Vagina (tissue), 2 donors: ENCODE measurements at places on chromosomes 6 and 20.
A peak's percentile ranks its signal among the peaks of the same experiment; 100 is the strongest.

GRCh38 chr6:125375821-125376220 lies 74.1 kb upstream of the HDDC2 start:
- DNase-seq, result no peak

DNA sequence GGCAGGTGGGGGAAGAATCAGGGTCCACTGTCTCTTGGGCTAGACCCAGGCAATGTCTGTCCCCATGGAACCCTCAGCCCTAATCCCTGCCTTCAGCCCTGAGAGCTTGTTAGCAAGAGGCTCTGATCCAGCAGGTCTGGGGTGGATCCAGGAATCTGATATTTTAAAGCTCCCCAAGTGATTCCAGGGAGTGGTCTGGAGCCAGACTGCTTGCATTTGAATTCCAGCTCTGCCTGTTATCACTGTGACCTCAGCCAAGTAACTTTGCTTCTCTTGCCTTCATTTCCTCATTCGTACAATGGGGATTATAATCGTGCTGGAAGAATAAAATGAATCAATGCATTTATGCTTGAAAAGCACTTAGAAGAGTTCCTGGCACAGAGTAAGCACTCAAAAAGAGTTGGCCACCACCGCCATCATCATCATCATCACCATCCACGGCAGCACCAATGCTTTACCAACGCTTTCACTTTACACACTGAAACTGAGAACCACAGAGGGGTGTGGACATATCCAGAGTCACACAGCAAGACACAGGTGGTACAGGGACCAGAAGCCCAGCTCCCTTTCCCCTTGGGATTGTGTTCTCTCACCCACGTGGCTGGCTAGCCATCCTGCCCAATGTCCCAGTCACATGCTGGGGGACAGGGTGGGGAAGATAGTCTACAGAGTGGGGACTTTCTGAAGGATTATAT lies 75.7 kb upstream of the RALY start:
- no peak for DNase-seq

DNA sequence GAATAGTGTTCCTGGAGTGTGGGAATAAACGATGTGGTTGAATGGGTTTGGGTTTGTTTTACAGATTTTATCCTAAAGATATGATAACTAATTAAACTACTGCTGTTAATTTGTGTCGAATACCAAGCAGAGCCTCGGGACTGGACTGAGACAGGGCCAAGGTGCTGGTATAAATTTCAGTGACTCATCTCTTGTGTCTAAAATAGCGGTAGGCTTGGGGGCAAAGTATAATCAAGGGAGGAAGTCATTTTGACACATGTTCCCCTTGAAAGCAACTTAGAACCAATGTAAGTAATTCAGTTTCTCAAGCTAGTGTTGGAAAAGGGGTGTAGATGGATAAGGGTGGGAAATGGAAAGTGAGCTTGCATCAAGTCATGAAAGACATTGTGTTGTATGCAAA lies 108.4 kb downstream of the PLCB4 start:
- DNase-seq, result no peak

DNA sequence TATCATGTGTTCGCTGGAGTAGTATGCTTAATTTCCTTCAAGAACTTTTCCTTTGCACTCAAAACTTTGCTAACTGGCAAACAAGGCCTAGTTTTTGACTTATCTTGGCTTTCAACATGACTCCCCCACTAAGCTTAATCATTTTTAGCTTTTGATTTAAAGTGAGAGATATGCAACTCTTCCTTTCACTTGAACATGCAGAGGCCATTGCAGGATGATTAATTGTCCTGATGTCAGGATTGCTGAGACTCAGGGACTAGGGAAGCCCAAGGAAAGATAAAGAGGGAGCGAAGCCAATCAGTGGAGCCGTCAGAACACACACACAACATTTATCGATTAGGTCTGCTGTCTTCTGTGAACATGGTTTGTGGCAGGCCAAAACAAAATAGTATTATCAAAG lies 491.4 kb downstream of the CBLN4 start:
- no peak for DNase-seq

DNA sequence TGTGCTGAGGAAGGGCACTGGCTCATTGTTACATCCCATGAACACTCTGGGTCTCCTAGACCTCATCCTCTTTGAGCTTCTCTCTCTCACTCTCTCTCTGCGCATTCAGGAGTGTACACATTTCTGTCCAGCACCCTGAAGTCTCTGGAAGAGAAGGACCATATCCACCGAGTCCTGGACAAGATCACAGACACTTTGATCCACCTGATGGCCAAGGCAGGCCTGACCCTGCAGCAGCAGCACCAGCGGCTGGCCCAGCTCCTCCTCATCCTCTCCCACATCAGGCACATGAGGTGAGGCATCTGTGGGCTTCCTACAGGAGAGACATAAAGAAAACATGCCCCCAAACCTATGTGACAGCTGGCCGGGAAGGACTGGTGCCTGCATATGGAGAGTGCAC lies 286.8 kb downstream of the ESR1 start:
- DNase-seq, result peak; percentile 83

- DNase-seq, result no peak
Measured at GRCh38 chr6:26301638-26302037, 63.4 kb upstream of the BTN3A2 start.

DNA sequence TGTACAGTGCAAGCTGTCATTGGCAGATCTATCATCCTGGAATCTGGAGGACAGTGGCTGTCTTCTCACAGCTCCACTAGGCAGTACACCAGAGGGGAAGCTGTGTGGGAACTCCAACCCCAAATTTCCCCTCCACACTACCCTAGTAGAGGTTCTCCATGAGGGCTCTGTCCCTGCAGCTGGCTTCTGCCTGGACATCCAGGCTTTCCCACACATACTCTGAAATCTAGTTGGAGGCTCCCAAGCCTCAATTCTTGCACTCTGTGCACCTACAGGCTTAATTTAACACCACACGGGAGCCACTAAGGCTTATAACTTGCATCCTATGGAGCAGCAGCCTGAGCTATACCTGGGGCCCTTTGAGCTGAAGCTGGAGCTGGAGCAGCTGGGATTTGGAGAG lies 43.0 kb upstream of the TRIM39 start:
- DNase-seq, result no peak

DNA sequence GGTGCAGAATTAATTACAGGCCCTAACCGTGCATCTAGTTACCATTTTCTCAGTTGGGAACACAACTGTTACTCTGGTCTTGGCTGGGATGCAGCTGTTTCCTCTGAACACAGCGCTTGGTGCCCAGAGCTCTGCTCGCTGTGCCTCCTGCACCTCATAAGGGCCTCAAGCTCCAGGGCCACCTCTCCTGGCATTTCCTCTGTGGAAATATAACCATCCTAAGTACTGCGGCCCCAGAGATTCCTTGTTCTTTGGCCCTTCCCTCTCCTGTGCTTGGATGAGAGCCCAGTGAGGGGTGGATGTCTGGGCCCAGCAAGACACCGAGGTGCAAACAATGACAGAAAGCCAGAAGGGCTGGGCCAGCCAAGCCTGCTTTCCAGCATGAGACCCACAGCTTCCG lies 169.9 kb upstream of the CST7 start:
- DNase-seq, result no peak

DNA sequence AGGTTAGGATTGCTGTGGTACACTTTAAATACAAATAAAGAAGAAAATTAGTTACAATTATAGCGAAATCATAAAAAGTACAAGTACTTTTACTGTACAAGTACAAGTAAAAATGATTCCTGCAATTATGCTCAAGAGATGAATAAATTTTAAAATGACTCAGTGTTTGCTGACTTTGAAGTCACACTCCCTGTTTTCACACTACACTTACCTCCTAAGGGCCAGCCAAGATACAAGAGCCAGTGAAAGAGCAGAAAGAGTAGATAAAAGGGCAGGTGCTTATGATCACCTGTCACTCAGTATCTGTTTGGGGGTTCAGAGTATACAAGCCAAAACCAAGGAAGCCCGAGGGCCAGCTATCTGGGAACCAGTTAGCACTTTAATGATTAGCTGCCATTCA lies 41.0 kb upstream of the COL21A1 start:
- DNase-seq, result no peak

DNA sequence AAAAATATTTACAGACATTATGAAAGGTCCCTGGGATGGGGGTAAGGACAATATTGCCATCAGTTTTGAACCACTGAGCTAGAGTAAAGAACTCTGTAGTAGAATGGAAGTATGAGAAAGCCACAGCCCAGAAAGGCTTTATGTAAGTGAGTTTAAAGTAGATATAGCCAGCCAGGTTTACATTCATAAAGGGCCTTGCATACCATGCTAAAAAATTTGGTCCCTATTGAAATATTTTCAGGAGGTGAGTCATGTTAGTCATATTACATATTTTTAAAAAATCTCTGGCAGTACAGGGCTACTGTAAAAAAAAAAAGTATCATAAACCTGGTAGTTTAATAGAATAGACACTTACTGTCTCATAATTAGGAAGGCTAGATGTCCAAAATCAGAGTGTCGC lies 3.5 kb downstream of the ZKSCAN8 start:
- no peak for DNase-seq

DNA sequence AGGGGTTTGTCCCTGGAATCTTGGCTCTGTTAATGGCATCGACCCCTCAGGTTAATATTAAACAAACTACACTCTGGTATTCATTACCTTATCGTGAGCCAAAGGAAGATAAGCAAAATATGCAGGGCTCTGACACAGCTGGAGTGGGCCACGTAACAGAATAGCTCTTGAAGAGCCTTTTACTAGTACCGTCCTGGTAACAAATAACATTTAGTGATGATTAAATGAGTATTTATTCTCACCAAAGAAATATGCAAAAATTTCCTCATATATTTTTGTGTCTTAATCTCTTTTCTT lies 20.1 kb upstream of the UTRN start:
- no peak for DNase-seq

DNA sequence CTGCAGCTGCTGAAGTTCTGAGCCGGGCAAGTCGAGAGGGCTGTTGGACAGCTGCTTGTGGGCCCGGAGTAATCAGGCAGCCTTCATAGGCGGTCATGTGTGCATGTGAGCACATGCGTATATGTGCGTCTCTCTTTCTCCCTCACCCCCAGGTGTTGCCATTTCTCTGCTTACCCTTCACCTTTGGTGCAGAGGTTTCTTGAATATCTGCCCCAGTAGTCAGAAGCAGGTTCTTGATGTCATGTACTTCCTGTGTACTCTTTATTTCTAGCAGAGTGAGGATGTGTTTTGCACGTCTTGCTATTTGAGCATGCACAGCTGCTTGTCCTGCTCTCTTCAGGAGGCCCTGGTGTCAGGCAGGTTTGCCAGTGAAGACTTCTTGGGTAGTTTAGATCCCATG lies 21.2 kb upstream of the MAPK13 start:
- no peak for DNase-seq

- no peak for DNase-seq
Measured at GRCh38 chr6:150307520-150307919, 61.3 kb upstream of the IYD start.

DNA sequence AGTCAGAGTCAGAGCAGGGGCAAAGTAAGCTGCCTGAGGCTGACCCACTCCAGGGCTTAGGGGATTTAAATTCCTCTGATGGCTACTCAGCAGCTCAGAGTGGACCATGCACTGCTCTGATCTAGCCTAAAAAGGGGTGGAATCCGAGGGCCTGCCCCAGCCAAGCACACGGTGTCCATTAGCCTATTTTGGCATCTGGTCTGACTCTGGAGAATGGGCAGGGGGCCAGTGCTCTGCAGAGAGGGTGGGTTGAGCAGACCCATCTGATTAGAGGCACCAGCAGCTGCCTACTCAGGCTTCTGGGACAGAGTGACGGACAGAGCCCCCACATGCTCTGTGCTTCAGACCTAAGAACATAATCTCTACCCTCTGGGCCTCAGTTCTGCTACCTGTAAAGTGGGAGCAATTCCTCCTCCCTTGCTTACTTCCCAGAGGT lies 25.9 kb upstream of the TGM2 start:
- DNase-seq, result no peak

DNA sequence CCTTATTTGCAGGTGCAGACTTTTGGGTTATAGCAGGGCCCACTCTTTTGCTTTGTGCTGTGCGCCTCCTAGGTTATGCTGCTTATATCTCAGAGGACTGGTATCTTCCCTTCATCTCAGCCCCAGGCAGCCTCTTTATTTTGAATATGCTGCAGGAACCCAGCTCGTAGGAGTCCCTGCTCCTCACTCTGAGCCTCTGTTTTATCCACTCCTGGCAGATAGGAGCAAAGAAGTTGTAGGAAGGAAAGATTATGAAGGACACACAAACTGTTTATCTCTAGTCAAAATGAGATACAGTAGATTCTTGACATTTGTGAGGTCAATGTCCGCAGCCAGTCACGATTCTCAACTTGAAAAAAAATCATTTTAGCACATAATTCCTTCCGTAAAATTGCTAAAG lies 15.6 kb downstream of the L3MBTL3 start:
- no peak for DNase-seq

GRCh38 chr6:150528648-150529285 lies 70.9 kb upstream of the PLEKHG1 start:
- DNase-seq, result no peak

DNA sequence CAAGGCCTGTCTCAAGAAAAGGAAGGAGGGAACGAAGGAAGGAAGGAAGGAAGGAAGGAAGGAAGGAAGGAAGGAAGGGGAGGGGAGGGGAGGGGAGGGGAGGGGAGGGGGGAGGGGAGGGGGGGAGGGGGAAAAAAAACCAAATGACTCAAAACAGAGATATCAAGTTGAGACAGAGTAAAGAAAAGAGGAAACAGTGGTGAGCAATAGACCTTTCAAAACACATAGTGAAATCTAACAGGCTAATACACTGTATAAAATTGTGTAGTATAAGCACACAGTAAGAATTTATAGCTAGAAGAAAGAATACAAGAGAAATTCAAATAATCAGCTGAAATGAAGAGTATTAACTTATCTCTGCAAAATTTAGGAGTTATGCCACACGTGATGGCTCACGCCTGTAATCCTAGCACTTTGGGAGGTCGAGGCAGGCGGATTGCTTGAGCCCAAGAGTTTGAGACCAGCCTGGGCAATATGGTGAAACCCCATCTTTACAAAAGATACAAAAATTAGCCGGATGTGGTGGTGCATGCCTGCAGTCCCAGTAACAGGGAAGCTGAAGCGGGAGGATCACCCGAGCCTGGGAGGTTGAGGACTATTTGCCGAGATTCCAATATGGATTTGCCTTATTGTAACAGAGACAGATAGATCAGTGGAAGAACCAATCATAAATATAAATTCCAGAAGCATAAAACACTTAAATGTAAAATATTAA lies 123.2 kb downstream of the PRND start:
- DNase-seq, result no peak

- DNase-seq, result no peak
Measured at GRCh38 chr20:14696937-14697336, 359.5 kb upstream of the FLRT3 start.

- peak; percentile 52 for DNase-seq
Measured at GRCh38 chr20:38833857-38834164, 28.3 kb downstream of the PPP1R16B start.

- DNase-seq, result no peak
Measured at GRCh38 chr6:35008858-35009257, 119.8 kb downstream of the ANKS1A start.

- DNase-seq, result no peak
Measured at GRCh38 chr20:15902493-15902892, 670.8 kb downstream of the KIF16B start.

- DNase-seq, result no peak
Measured at GRCh38 chr6:39420300-39421265, 98.1 kb upstream of the KCNK16 start.

- DNase-seq, result no peak
Measured at GRCh38 chr20:41170386-41171105, 33.2 kb downstream of the PLCG1 start.
